SK-N-SH (cell line): ENCODE measurements at places on chromosomes 4 and X. TPM values are rescaled to one million over a fixed set of nuclear protein-coding genes. Genes with fewer than 3 reads are reported as not detected.

- H3K27me3 ChIP-seq: no peaks in the 10 kb centered on the region
- H3K4me1 ChIP-seq: peaks cover 7% of the 10 kb centered on the region; the same call in 1 of the 2 replicates
- no peak overlapping the region for H3K4me3 ChIP-seq
- peaks cover 3% of the 10 kb centered on the region; the same call in 1 of the 2 replicates for H3K36me3 ChIP-seq
- no peak overlapping the region for H3K27ac ChIP-seq
- DNase-seq: no peak
These were observed 157.4 kb downstream of the PTTG2 start for GRCh38 chr4:38117591-38117990.

DNA sequence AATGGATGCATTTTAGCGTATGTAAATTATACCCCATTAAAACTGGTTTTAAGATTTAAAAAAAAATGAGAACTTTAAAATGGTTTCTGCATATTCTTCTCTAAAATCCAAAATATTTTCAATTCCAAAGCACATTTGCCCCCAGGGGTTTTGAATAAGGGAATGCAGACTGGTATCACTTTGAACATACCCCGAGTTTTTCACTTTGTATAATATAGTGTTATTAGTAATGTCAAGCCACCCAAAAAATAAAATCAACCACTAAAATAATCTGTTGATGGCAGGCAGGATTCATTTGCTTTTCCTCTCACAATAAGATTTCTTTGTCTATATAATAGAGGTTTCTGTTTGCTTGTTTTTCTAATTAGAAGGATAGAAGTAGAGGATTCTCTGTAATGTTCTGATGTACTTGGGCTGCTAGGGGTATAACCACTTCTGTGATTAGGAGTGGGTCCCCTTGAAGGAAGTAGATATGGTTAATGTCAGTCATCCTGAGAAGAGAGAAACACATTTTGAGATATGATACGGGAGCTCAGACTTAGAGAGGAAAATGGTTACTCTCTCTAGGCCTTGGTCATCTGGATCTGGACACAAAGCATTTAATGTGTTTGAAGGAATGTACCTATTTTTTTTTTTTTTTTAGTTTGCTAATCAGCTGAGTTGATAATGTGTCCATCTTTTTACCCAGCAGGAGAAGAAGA is 9.3 kb upstream of the LIN54 start:
- H3K27me3 ChIP-seq: no peaks in the 10 kb centered on the region
- no peak overlapping the region for H3K4me3 ChIP-seq
- H3K4me1 ChIP-seq: no peaks in the 10 kb centered on the region

SSX2B gene
- polyA plus RNA-seq: 0.16 and 0.71 TPM in 2 replicates

GRCh38 chr4:103720661-103721060 is 876 bp upstream of the TACR3 start:
- no peak overlapping the region for H3K27ac ChIP-seq
- DNase-seq: no peak
- no peaks in the 10 kb centered on the region for H3K36me3 ChIP-seq
- no peaks in the 10 kb centered on the region for H3K4me1 ChIP-seq

GRCh38 chrX:133056341-133056740 is 40.6 kb downstream of the USP26 start:
- no peak for DNase-seq
- no peak overlapping the region for H3K27ac ChIP-seq
- H3K4me1 ChIP-seq: no peaks in the 10 kb centered on the region
- no peak overlapping the region for H3K4me3 ChIP-seq
- no peaks in the 10 kb centered on the region for H3K27me3 ChIP-seq
- no peaks in the 10 kb centered on the region for H3K36me3 ChIP-seq

DNA sequence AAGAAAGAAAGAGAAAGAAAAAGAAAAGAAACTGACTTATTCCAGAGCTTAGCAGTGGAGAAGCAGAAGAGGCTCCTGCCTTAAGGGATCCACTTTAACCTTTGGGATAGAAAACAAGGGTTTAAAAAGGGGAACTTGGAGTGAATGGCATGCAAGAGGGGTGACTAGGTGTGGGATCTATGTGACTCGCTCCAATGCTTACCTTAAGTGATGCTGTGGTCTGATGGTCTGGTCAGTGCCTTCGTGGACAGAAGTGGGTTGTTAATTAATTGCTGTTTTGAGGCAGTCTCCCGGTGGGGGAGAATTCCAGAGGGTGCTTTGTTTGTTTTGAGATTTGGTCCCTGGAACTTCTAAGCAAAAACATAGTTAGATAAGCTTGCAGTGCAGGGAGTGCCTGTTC is 21.1 kb upstream of the RHOXF1 start:
- no peak overlapping the region for H3K4me3 ChIP-seq
- no peak for DNase-seq
- H3K36me3 ChIP-seq: no peaks in the 10 kb centered on the region
- H3K27me3 ChIP-seq: no peaks in the 10 kb centered on the region; the same call in 1 of the 2 replicates
- H3K27ac ChIP-seq: no peak overlapping the region

NDST3 gene
- 1.2 and 1.4 TPM in 2 replicates for polyA plus RNA-seq

RHOXF2B gene
- not detected in 2 replicates for polyA plus RNA-seq

GRCh38 chr4:166903408-166903807 is 330.9 kb downstream of the SPOCK3 start:
- H3K36me3 ChIP-seq: no peaks in the 10 kb centered on the region
- no peak overlapping the region for H3K4me3 ChIP-seq
- H3K27ac ChIP-seq: no peak overlapping the region
- no peaks in the 10 kb centered on the region for H3K27me3 ChIP-seq

GRCh38 chrX:20130357-20130756 is 11.3 kb downstream of the EIF1AX start:
- H3K27me3 ChIP-seq: no peaks in the 10 kb centered on the region
- H3K27ac ChIP-seq: no peak overlapping the region
- no peak overlapping the region for H3K4me3 ChIP-seq
- H3K36me3 ChIP-seq: peaks cover 56% of the 10 kb centered on the region
- H3K4me1 ChIP-seq: no peaks in the 10 kb centered on the region

GRCh38 chrX:75781611-75782010 is 3.4 kb downstream of the MAGEE2 start:
- no peak overlapping the region; the same call in 1 of the 2 replicates for H3K4me3 ChIP-seq
- DNase-seq: peak; percentile 34
- no peaks in the 10 kb centered on the region for H3K4me1 ChIP-seq
- no peaks in the 10 kb centered on the region for H3K36me3 ChIP-seq

- no peaks in the 10 kb centered on the region for H3K4me1 ChIP-seq
- no peak overlapping the region for H3K4me3 ChIP-seq
- no peaks in the 10 kb centered on the region for H3K27me3 ChIP-seq
- DNase-seq: no peak
- H3K36me3 ChIP-seq: no peaks in the 10 kb centered on the region
- H3K27ac ChIP-seq: no peak overlapping the region
These were observed 5.5 kb upstream of the MMAA start for GRCh38 chr4:145613566-145614232.

GRCh38 chr4:173288698-173289352 is 45.3 kb downstream of the HMGB2 start:
- no peak for DNase-seq
- no peaks in the 10 kb centered on the region for H3K4me1 ChIP-seq
- 0 out of 2 replicates have a peak, but pooled peaks cover 3% of the 10 kb centered on the region for H3K36me3 ChIP-seq
- H3K4me3 ChIP-seq: no peak overlapping the region
- no peaks in the 10 kb centered on the region for H3K27me3 ChIP-seq

PCDH10 gene
- polyA plus RNA-seq: 0.02 and 0.05 TPM in 2 replicates

DNA sequence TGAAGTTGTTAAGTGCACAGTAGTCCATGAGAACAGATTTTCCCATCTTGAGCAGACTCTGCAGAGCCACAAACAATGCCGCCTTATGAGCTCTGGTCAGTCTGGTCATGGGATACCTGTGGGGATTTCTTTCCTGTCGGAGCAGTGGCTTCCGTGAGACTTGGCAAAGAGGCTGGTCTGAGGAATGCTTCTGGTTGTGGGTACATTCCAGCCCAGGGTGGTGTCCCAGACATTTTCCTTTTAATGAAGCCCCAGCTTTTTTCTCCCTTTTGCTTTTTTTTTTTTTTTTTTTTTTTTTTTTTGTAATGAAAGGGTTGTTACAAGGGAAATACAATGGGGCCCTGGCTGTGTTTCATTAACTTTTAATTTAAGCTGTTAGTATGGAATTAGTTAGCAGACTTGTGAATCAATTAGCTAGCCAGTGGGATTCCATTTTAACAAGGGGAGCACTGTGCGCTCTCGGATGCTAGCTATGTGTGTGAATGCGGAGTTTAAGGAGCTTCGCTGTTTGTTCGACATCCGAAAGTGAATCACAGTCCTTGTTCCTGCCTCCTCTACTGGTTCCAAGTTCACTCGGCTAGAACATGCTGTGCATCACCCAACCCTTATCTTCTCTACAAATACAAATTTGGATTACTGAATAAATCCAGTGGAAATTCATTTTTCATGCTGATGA is 225.1 kb downstream of the CBR4 start:
- H3K27me3 ChIP-seq: no peaks in the 10 kb centered on the region
- H3K4me3 ChIP-seq: no peak overlapping the region
- H3K36me3 ChIP-seq: no peaks in the 10 kb centered on the region
- no peak for DNase-seq
- no peak overlapping the region for H3K27ac ChIP-seq
- H3K4me1 ChIP-seq: no peaks in the 10 kb centered on the region; the same call in 1 of the 2 replicates

DNA sequence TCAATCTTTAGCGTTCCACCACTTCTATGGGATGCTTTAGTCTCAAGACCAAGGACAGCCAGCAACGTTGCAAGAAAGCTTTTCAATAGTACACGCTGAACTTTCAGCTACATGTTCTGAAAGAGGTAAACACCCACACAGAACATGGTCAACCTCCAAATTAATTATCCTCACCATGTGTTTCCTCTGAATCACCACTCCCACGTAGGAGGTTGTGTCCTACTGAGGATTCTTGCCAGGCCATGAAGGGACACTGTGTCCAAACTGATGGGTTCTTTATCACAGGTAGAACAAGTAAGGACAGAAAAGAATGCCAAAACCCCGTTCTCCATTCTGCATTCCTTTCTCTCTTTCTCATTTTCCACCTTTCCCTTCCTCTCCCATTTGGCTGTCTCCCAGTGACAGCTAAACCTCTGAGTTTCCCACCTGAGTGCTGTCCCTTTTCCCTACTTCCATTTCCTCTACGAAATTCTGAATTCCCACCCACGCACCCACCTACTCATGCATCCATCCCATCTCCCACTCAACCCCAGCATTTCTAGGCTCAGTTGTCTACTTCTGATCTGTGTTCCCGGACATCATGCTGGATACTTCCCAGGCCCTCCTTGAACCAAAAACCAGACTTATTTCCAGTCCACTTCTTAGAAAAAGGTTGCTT is 29.0 kb upstream of the GPM6B start:
- H3K4me1 ChIP-seq: no peaks in the 10 kb centered on the region
- H3K36me3 ChIP-seq: no peaks in the 10 kb centered on the region
- no peaks in the 10 kb centered on the region for H3K27me3 ChIP-seq
- H3K4me3 ChIP-seq: no peak overlapping the region
- no peak overlapping the region for H3K27ac ChIP-seq
- no peak for DNase-seq

GRCh38 chrX:103774070-103774642 is 2.5 kb upstream of the PLP1 start:
- H3K27me3 ChIP-seq: peaks cover 9% of the 10 kb centered on the region; the same call in 1 of the 2 replicates
- peak; percentile 28 for DNase-seq
- H3K27ac ChIP-seq: no peak overlapping the region
- no peak overlapping the region for H3K4me3 ChIP-seq

DNA sequence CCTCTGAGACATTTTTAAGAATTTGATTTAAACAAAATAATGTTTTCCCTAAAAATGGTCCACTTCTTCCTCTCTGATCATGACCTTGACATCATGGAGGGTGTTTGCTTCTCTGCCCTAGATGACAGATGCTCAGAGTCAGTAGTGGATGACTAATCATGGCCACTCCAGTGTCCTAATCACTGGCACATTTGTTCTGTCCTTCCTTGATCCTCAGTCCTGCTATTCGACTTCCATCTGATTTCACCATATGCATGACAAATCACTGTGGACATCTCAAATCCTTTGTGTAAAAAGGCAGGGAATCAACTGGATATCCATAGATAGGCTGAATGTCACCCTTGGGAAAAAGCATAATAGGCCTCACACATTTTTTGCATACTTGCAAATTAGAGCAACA is 9.0 kb downstream of the CRMP1 start:
- H3K36me3 ChIP-seq: no peaks in the 10 kb centered on the region
- no peak overlapping the region for H3K4me3 ChIP-seq
- no peak for DNase-seq

DNA sequence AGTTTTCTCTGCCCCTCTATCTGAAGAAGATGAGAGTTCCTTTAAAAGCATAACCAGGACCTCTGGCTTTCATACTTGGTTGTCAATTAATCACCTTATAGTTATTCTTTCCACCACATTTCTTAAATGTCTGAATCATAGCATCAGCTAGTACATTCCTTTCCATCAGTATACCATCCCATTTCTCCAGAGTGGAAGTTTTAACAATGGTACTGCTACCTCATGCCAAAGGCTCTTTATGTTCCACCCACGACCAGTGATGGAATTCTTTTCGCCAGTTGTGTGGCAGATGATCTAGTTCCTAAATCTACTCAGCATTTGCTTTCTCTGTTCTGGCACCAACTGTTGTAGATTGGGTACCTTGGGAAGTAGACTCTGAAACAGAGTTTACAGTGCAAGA is 379.8 kb downstream of the ZNF674 start:
- no peaks in the 10 kb centered on the region for H3K4me1 ChIP-seq
- H3K27me3 ChIP-seq: no peaks in the 10 kb centered on the region
- peak overlapping the region; percentile 58 for H3K27ac ChIP-seq
- no peak for DNase-seq
- H3K4me3 ChIP-seq: no peak overlapping the region
- no peaks in the 10 kb centered on the region for H3K36me3 ChIP-seq

DNA sequence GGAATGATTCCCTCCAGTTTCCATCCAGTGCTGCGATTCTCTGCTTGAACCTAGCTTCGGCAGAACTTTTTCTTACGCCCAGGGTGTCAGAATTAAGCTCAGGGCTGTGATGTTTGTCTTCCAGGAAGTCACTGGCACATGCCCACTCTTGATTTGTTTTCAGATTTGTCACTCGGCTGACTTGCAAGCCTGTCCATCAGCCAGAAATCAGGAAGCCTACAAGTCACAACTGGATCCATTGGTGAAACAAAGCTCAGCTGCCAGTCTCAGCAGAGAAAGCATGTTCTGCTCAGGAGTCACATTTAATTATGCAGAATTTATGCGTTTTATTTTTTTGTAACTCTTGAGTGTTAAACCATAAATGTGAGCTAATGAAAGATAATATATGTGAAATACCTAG is 38.2 kb upstream of the PNPLA4 start:
- no peak for DNase-seq
- H3K27me3 ChIP-seq: no peaks in the 10 kb centered on the region
- no peak overlapping the region for H3K27ac ChIP-seq
- no peak overlapping the region for H3K4me3 ChIP-seq

RPGR gene
- polyA plus RNA-seq: 1.2 and 3.0 TPM in 2 replicates

C4orf46 gene
- 7.0 and 7.1 TPM in 2 replicates for polyA plus RNA-seq

- no peak overlapping the region for H3K27ac ChIP-seq
- no peak for DNase-seq
- H3K27me3 ChIP-seq: no peaks in the 10 kb centered on the region
- no peaks in the 10 kb centered on the region for H3K36me3 ChIP-seq
- no peak overlapping the region for H3K4me3 ChIP-seq
- H3K4me1 ChIP-seq: no peaks in the 10 kb centered on the region; the same call in 1 of the 2 replicates
These were observed 401.3 kb upstream of the BOD1L1 start for GRCh38 chr4:14028862-14029261.

- DNase-seq: no peak
- H3K36me3 ChIP-seq: no peaks in the 10 kb centered on the region
- H3K27me3 ChIP-seq: no peaks in the 10 kb centered on the region; the same call in 1 of the 2 replicates
- H3K4me1 ChIP-seq: no peaks in the 10 kb centered on the region
- H3K4me3 ChIP-seq: no peak overlapping the region
These were observed 48.9 kb upstream of the ZNF518B start for GRCh38 chr4:10506077-10506476.

AMBN gene
- polyA plus RNA-seq: not detected in 2 replicates

LARP1B gene
- polyA plus RNA-seq: 4.8 and 6.4 TPM in 2 replicates

GC gene
- polyA plus RNA-seq: not detected in 2 replicates

CENPVL1 gene
- polyA plus RNA-seq: 0.03 and 0.06 TPM in 2 replicates

SLIT2 gene
- 53.6 and 68.7 TPM in 2 replicates for polyA plus RNA-seq

- H3K4me3 ChIP-seq: no peak overlapping the region
- H3K27me3 ChIP-seq: no peaks in the 10 kb centered on the region
- no peaks in the 10 kb centered on the region for H3K4me1 ChIP-seq
- H3K36me3 ChIP-seq: no peaks in the 10 kb centered on the region
- H3K27ac ChIP-seq: no peak overlapping the region
These were observed 14.7 kb downstream of the FTSJ1 start for GRCh38 chrX:48490661-48491060.
